ENCODE measurements at places on chromosomes 12 and 14.

GRCh38 chr12:85357609-85358008 is 77.6 kb downstream of the ALX1 start:
- DNase-seq: no peak

- DNase-seq: no peak
Observed at GRCh38 chr14:73153272-73153671, 17.0 kb downstream of the PSEN1 start.

DNA sequence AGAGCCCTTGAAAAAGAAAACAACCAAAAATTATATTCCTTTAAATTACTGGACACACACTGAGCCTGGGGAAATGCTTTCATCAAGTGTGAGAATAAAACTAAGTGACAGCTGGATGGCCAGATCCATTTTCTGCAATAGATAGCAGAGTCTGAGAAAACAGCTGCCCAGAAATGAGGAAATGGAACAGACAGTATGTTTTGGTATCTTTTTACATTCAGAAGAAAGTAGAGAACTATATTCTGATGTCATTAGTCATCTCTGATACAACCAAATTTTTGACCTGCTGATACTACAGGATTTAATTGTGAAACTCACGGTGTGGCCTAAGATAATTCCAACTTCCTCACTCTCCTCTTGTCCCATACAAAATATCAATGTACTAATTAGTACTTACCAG is 78.2 kb downstream of the HMGA2 start:
- DNase-seq: no peak

DNA sequence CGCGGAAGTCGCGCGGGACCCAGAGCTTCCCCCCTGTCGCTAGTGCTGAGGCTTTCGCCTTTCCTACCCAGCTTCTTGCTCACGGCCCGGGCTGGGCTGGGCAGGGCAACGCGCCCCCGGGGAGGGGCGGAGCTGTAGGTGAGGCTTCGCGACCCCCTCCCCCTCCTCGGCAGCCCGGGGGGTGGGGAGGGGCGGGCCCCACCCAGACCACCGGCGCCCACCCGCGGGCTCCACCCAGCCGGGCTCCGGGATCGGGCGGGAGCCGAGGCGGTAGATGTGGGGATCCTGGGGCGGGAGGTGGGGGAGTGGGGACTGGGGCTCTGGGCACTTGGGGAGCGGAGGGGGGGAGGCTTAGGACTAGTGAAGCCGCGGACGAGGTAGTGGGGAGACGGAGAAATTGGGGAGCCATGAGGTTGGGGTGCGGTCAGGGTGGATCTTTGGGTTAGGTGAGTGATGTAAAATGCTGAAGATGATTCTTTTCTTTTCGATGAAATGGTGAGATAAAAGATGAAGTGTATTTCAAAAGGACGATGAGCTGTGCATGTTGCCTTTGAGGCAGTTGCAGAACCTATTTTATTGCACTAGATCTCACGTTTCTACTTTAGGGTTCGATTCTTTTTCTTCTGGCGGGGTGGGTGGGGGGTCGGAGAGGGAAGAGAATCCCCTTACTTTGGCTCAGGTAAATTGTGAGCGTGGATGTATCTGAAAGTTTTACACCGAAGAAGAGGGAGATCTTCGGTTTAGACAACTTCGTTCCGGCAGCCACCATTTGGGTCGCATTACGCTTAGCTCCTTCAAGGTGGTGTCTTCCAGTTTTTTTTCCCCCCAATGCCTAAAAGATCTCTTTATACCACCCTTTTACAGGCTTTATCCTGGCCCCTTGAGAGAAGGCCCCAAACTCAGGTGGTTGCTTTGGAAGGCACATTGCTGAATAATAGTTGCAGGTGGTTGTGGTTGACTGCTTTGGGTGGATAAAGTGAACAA is 619 bp downstream of the ERC1 start:
- DNase-seq: no peak

GRCh38 chr12:17326649-17327048 is 720.7 kb upstream of the LMO3 start:
- no peak for DNase-seq

DNA sequence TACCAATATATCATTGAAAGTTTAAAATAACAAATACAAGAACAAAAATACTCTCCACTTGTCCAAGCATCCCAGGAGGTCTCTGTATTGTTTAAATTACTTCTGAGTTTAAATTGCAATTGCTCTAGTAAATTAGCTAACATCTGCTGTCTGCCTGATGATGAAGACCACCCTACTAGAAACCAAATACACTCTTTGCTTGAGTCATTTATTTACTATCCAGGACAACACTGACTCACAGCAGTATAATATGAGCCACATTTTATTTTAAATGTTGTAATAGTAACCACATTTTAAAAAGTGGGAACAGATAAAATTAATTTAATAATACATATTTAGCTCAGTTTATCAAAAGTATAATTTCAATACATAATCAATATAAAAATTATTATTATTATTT is 62.9 kb upstream of the EEA1 start:
- DNase-seq: no peak

- no peak for DNase-seq
Observed at GRCh38 chr14:37143475-37143874, 28.9 kb downstream of the SLC25A21 start.

GRCh38 chr12:69052613-69053408 is 119.8 kb upstream of the CPM start:
- peak; percentile 53 for DNase-seq

DNA sequence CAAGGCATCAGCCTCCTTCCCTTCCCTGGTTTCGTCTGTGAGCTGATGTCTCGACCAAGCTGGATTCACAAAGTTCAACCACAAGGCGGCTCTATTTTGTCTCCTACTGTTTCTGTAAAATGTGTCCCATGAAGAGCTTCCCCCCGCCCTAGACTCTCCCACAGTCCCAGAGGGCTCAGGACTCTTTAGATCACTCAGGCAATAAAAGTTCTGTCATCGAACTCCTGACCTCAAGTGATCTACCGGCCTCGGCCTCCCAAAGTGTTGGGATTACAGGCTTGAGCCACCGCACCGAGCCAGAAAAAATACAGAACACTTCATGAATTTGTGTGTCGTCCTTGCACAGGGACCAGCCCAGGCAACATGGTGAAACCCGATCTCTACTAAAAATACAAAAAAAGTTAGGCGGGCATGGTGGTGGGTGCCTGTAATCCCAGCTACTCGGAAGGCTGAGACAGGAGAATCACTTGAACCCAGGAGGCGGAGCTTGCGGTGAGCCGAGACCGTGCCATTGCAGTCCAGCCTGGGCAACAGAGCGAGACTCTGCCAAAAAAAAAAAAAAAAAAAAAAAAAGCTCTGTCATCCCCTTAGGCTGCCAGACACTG is 149.4 kb downstream of the BCL11B start:
- no peak for DNase-seq

DNA sequence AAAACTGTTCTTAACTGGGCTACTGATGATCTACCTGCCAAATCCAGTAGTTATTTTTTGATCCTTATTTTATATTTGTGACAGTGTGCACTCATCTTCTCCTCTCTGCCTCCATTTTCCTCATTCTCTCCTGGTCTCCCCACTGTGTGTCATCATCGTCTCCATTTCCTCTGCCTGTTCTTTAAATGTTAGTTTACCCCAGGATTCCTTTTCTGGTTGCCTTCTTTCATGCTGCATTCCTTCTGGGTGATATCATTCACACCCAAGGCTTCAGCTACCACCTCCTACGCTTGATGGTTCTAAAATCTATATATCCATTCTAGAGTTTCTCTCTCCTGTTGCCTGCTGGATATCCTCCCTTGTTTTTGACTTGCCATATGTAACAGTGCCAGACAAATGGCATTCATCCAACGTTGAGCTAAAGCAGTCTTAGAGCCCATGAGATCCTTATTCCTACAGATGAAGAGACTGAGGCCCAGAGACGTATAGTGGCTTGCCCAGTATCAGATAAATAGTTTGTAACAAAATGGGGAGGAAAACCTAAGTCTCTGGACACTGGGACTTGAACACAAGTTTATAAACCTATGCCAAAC is 109.5 kb downstream of the DIP2B start:
- no peak for DNase-seq

- no peak for DNase-seq
Observed at GRCh38 chr14:23829736-23830471, 123.7 kb upstream of the DHRS4 start.

GRCh38 chr12:43237238-43237879 is 314.6 kb downstream of the ADAMTS20 start:
- no peak for DNase-seq
